Activated CD4-positive, alpha-beta T cell treated with anti-CD3 and anti-CD28 coated beads, Interleukin-2, amount 50 U/mL, for 4 hours (primary cell): ENCODE measurements at places on chromosomes 13 and 19.

- no peak for DNase-seq
These were observed 4.2 kb downstream of the ATP4A start for GRCh38 chr19:35559281-35559659.

- no peak for DNase-seq
These were observed 6.2 kb downstream of the FOXO1 start for GRCh38 chr13:40660141-40660664.

DNA sequence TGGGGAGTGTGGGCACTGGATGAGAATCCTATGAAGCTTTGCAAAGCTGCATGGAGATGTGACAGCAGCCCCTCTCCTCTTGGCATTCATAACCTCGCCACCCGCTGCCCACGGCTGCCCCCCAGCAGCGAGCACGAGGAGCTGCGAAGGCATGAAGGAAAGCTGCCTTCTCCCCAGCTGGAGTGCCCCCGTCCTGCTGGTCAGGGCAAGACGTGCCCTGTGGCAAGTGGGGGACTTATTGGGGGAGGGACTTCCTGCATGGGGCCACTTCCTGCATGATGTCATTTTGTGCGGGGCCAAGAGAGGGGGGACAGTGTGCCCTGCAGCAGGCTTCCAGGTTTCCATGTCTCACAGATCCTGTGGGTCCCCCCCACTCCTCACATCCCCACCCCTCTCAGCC is 85.9 kb downstream of the TSHZ3 start:
- no peak for DNase-seq

- no peak for DNase-seq
These were observed 125.4 kb upstream of the ABCC4 start for GRCh38 chr13:95426631-95427030.

DNA sequence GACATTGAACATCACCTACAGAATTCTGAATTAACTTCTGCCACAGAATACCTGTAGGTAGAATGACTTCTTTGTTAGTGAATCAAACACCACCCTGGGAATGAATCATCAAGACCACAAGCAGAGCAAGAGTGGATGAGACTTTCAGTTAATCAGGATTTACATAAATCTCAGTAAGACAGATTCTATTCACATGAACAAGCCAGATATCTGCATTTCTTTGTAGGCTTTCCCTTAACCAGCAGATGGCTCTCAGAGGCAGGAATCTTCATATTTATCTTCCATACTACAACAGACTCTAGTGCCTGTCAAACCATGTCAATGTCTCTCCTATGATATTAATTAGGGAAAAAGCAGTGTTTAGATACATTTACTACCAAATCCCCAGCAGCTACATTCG is 412.1 kb downstream of the KLF12 start:
- no peak for DNase-seq

- no peak for DNase-seq
These were observed 35.1 kb downstream of the LCP1 start for GRCh38 chr13:46146898-46147297.

DNA sequence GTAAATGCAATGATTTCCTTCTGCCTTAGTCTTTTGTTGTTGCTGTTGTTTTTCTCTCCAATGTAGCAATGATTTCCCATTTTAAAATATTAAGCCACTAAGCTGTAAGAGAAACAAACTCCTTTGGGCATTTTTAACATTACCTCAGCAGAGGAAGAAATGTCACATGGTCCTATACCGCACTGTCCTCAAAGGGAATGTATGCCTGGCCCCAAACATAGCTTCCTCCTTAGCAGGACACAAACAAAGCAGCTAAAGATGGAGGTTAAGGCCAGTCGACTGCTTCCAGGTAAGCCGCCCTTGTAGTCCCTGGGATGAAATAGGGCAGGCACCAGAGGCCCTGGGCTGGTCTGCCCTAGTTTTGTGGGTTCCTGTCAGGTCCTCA is 249.0 kb downstream of the TSHZ3 start:
- DNase-seq, result no peak

DNA sequence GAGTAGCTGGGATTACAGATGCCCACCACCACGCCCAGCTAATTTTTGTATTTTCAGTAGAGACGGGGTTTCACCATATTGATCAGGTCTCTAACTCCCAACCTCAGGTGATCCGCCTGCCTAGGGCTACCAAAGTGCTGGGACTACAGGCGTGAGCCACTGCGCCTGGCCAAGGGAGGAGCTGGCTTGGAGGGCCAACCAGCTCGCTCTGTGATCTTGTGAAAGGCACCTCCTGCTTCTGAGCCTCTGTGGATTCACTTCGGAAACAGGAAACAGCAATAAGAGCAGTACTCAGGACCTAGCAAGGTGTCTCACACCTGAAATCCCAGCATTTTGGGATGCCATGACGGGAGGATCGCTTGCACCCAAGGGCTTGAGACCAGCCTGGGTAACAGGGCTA is 2.0 kb upstream of the ELL start:
- no peak for DNase-seq

GRCh38 chr19:12194827-12195731 is 32.2 kb downstream of the ZNF136 start:
- peak; percentile 69 for DNase-seq

GRCh38 chr13:99126821-99127220 is 73.8 kb upstream of the UBAC2 start:
- DNase-seq, result no peak
